ENCODE measurements at places on chromosomes 3 and 15. TPM values are rescaled to one million over a fixed set of nuclear protein-coding genes. Genes with fewer than 3 reads are reported as not detected.

DNA sequence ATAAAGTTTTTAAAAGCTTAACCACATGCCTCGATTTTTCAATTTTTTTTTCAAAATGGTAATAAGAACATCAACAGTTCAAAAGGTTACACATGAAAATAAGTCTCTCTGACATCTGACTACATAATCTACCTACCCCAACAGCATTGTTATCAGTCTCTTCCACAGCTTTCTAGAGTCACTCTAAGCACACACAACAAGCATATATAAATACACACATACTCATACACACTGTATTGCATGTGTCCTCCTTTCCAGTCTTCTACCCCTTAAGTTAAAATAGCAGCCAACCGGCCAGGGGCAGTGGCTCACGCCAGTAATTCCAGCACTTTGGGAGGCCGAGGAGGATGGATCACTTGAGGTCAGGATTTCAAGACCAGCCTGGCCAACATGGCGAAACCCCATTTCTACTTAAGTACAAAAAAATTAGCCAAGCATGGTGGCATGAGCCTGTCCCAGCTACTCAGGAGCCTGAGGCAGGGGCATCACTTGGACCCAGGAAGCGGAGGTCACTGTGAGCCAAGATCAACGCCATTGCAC is 12.2 kb downstream of the TBL1XR1 start:
- peaks cover 7% of the 10 kb centered on the region for H3K36me3 ChIP-seq
- H3K27ac ChIP-seq = peak overlapping the region; percentile 1
- no peak for DNase-seq
- H3K27me3 ChIP-seq = no peaks in the 10 kb centered on the region

DNA sequence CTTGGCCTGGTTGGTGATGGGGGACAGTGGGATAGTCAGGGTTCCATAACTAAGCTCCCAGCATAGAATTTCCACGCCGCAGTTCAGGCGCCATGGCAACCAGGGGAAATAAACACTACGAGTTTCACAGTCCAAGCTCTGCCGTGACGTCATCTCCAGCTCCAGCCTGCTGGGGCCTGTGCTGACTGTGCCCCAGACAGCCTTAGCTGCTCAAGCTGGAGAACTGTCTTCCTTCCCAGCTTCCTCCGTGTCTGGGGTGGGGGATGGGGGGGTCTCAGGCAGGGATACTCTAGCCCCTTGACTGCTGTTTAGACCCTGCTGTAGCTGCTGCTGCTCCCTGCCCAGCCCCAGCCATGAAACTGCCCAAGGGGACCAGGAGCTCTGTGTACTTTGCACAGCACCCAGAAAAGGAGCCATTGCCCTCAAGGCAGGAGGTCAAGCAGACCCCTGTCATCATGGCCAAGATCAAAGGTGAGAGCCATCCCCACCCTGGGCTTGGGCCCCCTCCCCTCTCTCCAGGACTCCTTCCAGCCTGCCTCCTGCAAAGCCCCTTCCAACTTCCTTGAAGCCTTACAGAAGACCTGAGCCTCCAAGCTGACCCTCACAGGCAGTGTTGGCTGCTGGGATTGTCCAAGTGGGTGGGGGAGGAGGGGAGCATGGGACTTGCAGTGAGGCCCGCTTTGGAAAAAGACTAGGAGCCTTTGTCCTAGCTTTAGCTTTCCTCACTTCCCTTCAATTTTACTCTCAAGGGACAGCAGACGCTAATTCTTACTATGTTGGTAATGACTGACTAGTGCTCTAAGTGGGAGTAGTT is 11.4 kb upstream of the CSPG4 start:
- no peaks in the 10 kb centered on the region for H3K27me3 ChIP-seq
- H3K36me3 ChIP-seq = no peaks in the 10 kb centered on the region
- peak; percentile 76 for DNase-seq
- H3K4me3 ChIP-seq = no peak overlapping the region

GRCh38 chr15:22810033-22810852 is 23.8 kb downstream of the NIPA1 start:
- no peak for DNase-seq
- H3K27ac ChIP-seq = no peak overlapping the region
- H3K4me3 ChIP-seq = no peak overlapping the region
- no peaks in the 10 kb centered on the region for H3K4me1 ChIP-seq
- no peaks in the 10 kb centered on the region for H3K27me3 ChIP-seq

GRCh38 chr15:34759992-34760391 is 5.2 kb upstream of the GJD2 start:
- H3K27me3 ChIP-seq = peaks cover 54% of the 10 kb centered on the region
- H3K36me3 ChIP-seq = no peaks in the 10 kb centered on the region
- H3K4me3 ChIP-seq = no peak overlapping the region
- DNase-seq = no peak

- peaks cover 83% of the 10 kb centered on the region for H3K27me3 ChIP-seq
- H3K27ac ChIP-seq = no peak overlapping the region
- no peaks in the 10 kb centered on the region for H3K4me1 ChIP-seq
- H3K4me3 ChIP-seq = no peak overlapping the region
- no peak for DNase-seq
Measured at GRCh38 chr15:88431441-88431840, 35.7 kb downstream of the MRPL46 start.

DNA sequence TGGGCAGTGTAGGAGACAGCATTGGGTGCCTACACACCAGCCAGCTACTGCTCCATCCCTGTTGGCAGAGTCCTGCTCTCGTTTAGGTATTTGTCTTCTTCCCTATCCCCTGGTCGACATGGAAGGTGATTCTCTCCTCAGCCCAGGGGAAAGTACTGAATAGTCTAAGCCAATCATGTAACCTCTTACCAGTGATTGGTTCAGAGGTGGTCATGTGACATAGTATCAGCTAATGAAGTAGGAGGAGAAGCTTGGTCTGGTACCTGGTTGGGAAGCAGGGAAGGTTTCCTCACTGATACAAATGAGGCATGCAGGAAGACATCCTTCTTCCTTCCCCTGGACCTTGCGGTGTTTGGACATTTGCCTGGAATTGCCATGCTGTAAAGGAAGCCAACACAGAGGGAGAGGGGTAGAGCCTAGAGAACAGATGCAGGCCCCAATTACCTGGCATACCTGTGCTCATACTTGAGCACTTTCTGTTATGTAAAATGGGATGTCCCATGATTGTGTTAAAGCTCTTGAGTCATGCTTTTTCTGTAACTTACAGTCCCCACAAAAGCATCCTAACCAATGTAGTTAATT is 32.7 kb upstream of the RASGRP1 start:
- peaks cover 23% of the 10 kb centered on the region for H3K4me1 ChIP-seq
- no peaks in the 10 kb centered on the region for H3K36me3 ChIP-seq
- H3K4me3 ChIP-seq = no peak overlapping the region

DNA sequence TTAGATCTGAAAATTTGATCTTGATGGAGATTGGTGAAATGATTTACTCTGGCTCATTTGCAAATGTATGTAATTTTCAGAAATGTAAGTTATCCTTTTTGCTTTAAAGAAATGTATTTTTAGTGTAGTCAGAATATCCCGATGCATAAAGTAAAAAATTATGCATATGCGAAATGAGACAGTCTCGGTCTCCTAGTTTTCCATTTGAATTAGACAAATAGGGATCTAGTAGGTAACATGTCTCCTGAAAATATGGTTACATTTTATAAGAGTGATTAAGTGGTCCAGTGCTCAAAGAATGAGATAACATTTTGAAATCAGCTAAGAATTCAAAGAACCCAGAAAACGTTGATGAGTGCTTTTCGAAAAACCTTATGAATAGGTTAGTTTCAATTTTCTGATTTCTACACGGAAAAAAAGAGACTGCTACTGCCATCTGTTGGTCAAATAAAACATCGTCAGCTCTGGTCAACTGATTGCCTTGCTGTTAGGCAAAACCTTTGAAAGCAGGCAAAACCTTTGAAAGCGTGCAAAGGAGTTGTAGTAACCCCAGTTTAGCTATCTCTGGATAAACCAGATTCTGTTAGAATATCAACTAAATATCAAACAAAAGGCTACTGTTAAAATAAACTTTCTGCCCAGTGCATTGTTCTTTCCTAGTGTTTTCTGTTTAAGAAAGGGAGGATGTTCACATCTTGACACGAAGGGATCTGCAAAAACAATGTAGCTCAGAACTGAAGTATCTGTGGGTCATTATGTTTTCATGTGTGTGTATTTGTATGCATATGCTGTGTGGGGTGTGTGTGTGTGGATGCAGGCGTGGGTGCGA is 59.3 kb upstream of the CHMP2B start:
- peaks cover 22% of the 10 kb centered on the region for H3K27me3 ChIP-seq
- peak overlapping the region; percentile 35 for H3K4me3 ChIP-seq
- H3K36me3 ChIP-seq = peaks cover 3% of the 10 kb centered on the region
- no peak overlapping the region for H3K27ac ChIP-seq
- peaks cover 12% of the 10 kb centered on the region for H3K4me1 ChIP-seq

GRCh38 chr3:156787926-156788663 is 38.1 kb upstream of the LEKR1 start:
- H3K36me3 ChIP-seq = no peaks in the 10 kb centered on the region
- H3K4me3 ChIP-seq = no peak overlapping the region
- H3K4me1 ChIP-seq = peaks cover 17% of the 10 kb centered on the region
- no peak for DNase-seq
- no peak overlapping the region for H3K27ac ChIP-seq
- no peaks in the 10 kb centered on the region for H3K27me3 ChIP-seq

DNA sequence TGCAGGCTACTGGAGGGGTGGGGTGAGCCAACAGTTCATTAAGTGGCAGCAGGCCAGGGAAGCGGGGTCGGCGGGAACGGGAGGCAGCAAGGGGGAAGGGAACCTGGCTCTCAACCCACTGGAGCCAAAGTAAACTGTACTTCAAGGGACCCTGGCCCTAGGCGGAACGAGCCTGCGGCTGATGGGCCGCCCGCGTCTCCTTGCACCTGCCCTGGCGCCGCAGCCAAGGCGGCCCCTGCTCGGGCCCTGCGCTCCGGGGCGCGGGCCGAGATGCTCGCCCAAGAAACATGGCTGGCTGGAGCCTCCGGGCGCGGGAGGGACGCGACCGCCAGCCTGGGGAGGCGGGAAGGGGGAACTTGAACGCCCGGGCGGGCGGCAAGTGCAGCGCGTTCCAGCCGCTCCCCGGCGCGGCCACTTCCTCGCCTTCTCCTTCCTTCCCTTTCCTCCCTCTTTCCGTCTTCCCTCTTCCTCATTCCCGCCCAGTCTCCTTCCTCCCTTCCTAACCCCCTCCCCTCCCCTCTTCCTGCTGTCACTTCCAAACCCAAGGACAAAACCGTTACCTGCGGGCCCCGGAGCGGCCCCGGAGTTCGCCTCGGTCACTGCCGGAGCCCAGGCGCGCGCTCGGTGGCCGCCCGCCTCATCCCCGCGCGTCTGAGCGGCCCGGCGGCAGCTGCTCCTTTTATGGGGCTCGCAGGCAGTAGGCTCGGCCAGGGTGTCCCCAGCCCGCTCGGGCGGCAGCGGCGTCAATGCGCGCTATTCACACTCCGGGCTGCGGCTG is 489.7 kb downstream of the MAGI1 start:
- H3K27me3 ChIP-seq = peaks cover 27% of the 10 kb centered on the region
- H3K4me1 ChIP-seq = peaks cover 17% of the 10 kb centered on the region
- peak overlapping the region; percentile 73 for H3K4me3 ChIP-seq
- H3K36me3 ChIP-seq = no peaks in the 10 kb centered on the region
- peak; percentile 26 for DNase-seq

GRCh38 chr15:92385096-92385495 is 8.6 kb upstream of the ST8SIA2 start:
- H3K4me1 ChIP-seq = no peaks in the 10 kb centered on the region
- H3K27ac ChIP-seq = no peak overlapping the region
- DNase-seq = no peak
- no peak overlapping the region for H3K4me3 ChIP-seq

Gene WDR72
- 0.45 TPM for total RNA-seq

Gene RPS27L
- 130 TPM for total RNA-seq

Gene HCLS1
- 2.9 TPM for total RNA-seq

Gene CSPG5
- total RNA-seq = 0.84 TPM
